ENCODE measurements at places on chromosomes 16 and 17.

DNA sequence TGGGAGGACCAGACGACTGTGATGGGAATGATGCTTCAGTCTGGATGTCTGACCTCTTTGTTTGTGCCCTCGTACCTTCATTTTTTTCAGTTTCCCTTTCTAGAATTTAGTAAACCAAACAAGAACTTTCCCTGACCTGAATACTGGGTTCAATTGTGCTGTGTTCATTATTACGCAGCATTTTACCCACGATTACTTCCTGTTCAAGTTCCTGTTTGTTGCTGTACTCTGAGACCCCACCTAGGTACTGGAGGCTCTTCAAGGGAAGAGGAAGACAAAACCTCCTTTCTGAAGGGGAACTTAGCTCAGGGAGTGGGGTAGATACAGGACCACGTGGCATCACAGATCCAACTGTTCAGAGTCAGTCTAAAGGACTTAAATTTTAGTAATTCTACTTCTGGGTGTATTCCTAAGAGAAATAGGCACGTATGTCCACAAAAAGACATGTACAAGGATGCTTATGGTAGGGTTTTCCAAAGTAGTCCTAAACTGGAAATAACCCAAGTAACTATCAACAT is 9.2 kb upstream of the PRKCB start:
- no peak for DNase-seq

DNA sequence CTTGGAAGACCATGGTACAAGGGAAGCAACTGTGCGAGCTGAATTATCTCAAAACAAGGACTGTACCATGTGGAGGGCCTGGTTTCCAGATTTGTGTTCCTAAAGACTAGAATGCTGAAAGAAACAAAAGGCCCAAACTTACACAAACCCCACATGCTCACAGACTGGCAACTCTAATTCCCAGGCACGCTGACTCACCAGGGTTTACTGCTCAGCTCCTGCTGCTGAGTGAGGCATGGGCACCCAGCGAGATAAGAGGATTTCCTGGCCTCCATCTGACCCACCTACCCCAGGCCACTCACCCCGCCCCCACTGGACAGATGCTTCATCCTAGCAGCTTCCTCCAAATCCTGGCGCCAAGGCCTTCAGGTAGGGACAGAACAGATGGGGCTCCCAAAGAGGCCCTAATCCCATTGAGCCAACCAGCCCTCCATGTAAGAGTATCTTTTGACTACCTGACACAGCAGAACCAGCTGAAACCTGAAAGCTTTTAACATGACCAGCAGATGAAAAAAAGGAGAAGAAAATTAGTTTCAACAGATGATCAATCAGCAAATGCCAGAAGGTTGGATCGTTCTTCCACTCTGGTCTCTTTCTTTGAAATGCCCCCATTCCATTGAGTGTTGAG is 33.9 kb downstream of the DCUN1D3 start:
- no peak for DNase-seq

GRCh38 chr17:50210240-50211225 is 9.1 kb upstream of the COL1A1 start:
- DNase-seq, result no peak

GRCh38 chr17:17638467-17638866 is 42.8 kb upstream of the RAI1 start:
- DNase-seq, result no peak

- DNase-seq, result no peak
Measured at GRCh38 chr16:12061336-12062055, 85.0 kb downstream of the SNX29 start.

GRCh38 chr17:83032781-83033180 is 46.6 kb upstream of the METRNL start:
- DNase-seq, result no peak

DNA sequence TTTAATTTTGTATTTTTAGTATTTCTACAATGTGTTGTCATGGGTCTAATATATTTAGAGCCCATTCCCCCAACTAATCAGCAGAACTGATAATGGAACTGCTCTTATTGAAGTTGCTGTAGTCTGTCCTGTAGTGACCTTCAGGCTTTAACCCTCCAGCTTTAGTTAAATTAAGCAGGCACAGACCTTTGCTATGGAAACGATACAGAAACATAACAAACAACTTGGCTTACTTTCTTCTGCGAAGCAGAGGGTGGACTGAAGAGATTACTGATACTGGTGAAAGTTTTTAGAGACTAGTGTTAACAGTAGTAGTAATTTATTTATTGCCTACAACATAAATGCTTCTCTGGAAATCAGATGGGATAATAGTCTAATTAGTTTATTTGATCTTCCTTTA is 61.4 kb downstream of the NFATC3 start:
- DNase-seq, result no peak

GRCh38 chr16:24635900-24636610 is 93.4 kb upstream of the TNRC6A start:
- no peak for DNase-seq

DNA sequence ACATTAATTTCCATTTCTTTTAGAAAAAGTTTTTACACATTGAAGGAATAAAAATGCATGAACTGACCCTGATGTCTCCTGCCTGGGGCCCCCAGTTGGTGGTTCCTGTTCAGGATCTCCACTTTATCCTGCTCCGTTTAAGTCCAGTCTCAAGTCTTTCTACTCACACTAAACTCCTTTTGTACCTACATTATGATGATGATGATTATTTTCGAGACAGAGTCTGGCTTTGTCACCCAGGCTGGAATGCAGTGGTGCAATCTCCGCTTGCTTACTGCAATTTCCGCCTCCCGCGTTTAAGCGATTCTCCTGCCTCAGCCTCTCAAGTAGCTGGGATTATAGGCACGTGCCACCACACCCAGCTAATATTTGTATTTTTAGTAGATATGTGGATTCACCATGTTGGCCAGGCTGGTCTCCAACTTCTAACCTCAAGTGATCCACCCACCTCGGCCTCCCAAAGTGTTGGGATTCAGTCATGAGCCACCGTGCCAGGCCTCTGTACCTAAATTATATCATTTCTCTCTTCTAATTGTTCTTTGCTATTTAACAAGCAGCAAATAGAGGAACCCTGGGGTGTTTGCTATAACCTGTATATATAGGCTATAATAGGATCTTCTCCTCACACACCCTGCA is 2.2 kb upstream of the FOXK2 start:
- DNase-seq, result no peak

DNA sequence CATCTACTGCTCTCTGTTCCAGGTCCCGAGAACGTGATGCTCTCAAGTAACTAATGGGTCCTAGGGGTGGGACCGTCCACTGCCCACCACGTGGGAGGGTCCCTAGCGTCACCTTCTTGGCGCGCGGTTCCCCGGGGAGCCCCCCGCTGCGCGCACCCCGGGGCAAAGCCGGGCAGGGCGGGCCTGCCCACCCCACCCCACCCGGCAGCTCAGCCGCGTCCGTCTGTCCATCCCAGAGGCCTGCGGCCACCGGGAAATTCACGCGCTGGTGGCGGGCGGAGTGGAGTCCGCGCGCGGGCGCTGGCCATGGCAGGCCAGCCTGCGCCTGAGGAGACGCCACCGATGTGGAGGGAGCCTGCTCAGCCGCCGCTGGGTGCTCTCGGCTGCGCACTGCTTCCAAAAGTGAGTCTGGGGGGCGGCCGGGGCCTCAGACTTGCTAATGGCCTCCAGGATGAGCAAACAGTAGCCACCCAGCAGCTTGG is 494 bp downstream of the PRSS41 start:
- DNase-seq, result no peak

DNA sequence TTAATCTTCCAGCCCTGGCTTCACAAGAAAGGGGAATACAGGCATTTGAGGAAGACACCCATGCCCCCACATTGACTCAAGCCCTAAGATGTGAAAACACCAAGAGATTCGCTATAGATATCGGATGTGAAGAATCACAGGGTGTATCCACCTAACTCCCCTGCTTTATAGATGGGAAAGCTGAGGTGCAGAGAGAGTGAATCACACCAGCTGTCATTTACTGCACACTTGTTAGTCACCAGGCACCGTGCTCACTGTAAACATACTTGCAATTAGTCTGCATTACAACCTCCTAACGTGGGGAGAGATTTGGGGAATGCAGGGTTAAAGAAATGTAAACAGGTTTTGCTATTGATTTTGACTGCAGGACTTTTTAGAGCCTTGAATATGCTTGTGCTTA is 325.5 kb downstream of the C16orf95 start:
- no peak for DNase-seq

DNA sequence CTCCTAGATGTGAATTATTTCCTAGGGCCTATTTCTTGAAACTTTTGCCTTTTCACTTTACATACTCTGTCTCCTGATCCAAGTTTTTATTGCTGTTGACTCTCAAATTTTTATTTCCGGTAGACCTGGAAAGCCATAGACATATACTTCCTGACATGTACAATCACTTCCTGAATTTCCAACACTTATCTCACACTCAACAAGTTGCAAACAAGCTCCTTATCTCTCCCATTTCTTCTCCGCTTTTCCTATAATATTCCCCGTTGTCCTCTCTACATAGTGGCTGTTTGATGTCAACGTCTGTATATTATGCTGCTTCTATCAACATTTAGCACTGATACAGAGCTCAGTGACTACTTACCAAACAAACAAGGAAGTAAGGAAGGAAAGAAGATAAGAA is 59.3 kb downstream of the IKZF3 start:
- DNase-seq, result no peak

GRCh38 chr16:15613676-15614075 is 29.3 kb downstream of the MARF1 start:
- DNase-seq, result no peak

GRCh38 chr16:75485230-75486013 is 9.8 kb downstream of the CHST6 start:
- no peak for DNase-seq

GRCh38 chr16:88015806-88016140 is 64.5 kb downstream of the BANP start:
- DNase-seq, result no peak

DNA sequence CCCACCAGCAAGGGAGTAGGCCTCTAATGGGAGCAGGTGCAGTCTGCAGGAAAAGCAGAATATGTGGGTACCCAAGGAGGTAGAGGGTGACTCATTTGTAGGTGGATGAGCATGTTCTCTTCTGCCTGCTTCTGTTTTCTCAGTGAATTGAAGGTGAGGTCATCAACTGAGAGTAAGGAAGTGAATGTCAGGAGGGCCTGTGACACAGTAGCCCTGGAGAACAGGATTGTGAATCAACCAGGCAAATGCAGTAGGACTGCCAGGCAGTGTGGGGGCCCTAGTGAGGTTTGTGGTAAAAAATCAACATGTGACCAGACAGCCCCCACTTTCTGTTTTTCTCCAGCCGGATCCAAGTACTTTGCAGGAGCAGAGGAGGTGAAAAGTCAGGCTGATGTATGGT is 150.5 kb upstream of the SOX9 start:
- DNase-seq, result no peak

DNA sequence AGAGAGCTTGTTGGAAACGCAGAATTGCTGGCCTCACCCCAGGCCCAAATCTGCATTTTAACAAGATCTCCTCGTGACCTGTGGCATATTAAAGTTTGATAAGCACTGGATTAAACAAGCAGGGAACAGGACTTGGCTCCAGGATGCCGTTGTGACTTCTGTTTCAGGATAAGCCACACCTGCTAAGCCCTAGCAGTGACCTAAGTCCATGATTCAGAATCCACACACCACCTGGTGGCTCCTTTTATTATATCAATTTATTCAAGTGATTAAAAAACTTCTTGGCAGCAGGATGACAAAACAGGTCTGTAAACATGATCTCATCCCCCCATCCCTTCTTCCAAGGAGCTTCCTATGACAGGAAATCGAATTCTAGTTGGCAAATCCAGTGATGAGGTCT is 9.1 kb downstream of the NAGPA start:
- DNase-seq, result no peak

GRCh38 chr17:58052945-58053715 is 30.1 kb upstream of the DYNLL2 start:
- no peak for DNase-seq

DNA sequence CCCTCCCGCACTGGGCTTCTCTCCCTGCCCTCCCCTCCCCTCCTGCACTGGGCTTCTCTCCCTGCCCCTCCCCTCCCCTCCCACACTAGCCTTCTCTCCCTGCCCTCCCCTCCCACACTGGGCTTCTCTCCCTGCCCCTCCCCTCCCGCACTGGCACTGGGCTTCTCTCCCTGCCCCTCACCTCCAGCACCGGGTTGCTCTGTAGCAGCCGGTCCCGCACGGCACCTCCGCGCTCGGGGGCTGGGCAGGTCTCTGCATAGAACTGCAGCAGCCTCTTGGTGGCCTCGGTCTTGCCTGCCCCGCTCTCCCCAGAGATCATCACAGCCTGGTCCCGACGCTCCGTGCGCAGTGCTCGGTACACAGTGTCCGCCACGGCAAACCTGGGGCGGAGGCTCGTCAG is 9.8 kb downstream of the MYO1C start:
- no peak for DNase-seq

DNA sequence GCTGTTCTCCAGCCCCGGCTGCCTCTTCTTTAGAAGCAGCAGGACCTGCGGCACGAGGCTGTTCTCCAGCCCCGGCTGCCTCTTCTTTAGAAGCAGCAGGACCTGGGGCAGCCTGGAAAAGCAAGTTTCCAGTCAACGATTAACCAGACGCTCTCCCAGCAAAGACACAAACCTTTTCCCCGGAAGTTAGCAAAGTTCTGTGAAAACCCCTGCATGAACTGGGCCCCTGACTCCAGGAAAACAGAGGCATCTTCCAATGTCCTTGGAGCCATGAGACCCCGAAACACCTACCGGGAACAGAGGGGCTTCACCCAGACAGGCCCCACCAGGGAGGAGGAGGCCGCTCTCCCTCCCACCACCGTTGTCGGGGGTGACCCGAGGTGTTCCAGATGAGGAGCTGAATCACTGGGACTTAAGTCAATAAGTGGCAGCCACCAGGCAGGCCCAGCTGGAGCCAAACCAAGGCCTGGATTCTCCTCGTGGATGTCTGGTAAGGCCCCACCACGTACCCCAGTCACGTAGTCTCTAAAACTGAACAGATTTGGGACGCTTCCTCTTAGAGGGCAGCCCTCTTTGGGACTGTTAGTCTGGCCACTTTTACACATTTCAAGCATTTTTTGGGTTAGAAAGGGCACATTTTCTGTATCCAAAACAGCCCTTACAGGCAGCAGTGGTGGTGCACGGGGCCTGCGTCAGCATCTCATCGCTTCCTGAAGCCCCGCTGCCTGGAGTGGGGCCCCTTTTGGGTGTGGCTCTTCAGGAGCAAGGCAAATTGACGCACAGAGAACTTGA is at the start of gene RPH3AL:
Gene RPH3AL (minus strand): TSS at position 387 of the 792 bp plus-strand sequence. CDS start 25,264 bp downstream, outside the sequence.
- no peak for DNase-seq

DNA sequence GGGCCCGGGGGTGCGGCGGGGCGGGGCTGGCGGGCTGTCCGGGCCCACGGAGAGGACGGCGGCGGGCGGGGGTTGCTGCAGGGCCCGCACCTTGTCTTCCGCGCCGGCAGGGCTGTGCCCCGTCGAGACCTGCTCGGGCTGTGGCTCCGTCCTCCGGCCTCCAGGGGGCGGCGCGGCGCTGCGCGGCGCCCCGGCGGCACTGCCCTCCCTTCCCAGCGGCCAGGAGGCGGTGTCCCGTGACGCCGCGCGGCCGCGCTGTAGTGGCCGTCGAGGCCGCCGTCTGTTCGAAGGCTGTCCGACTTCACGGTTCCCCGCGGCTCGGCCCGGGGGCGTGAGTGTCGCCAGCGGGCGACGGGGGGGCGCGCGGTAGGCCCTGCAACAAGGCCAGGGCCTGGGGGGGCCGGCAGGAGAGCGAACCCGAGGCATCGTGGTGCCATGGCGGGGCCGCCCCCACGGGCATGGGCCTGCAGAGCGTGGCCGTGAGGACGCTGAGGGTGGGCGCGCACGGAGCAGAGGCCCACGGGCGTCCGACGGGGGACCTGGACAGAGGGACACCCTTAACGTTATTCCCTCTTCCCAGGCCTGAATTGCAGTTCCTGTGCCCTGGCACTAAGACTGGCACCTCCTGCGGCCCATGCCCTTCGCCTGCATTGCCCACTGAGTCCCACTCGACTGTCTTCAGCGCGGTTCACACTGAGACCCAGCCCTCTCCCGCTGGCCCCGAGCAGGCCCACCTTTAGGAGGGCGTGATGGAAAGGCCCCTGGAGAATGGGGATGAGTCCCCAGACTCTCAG is at the start of gene PLEKHG4:
Gene PLEKHG4 (plus strand): TSS at position 237 of the 794 bp plus-strand sequence. CDS start 513 bp downstream, at position 750.
- no peak for DNase-seq
